ENCODE measurements at places on chromosomes 4 and X.

DNA sequence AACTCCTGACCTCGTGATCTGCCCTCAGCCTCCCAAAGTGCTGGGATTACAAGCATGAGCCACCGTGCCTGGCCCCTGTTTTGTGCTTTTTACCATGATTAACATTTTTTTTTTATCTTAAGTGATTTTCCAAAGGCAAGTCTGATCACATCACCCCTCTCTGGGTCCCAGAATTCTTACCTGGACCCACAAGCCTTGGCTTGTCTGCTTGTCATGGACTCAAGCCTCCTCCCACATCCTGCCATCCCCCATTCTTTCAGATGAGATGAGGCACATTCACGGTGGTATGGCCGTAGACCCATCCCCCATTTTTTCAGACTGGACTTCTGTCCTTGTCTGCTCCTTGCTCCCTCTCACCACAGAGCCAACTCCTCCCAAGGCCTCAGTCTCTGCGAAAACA is 55.3 kb downstream of the APLN start:
- no peak for DNase-seq

DNA sequence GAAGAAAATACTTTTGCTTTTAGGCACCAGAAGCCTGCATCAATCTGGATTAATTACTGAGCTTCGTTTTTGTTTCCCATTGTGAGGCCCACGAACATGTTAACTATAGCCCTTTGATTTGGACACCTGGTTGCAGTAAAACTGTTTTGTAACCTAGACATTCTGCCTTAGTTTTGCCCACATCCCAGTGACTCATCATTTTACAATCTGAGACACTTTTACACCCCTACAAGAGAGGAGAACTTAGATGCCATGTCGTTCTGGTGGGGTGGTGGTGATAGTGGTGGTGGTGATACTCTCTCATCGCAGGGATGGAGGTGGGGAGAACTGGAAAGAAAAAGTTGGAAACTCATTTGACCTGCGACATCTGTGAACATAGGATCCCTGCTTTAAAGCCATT is 1257.2 kb downstream of the ADGRL3 start:
- DNase-seq = no peak

GRCh38 chrX:97332963-97333362 is 449.3 kb downstream of the RPA4 start:
- DNase-seq = peak; percentile 46

- peak; percentile 55 for DNase-seq
Measured at GRCh38 chr4:47704693-47705325, 133.1 kb downstream of the CORIN start.

DNA sequence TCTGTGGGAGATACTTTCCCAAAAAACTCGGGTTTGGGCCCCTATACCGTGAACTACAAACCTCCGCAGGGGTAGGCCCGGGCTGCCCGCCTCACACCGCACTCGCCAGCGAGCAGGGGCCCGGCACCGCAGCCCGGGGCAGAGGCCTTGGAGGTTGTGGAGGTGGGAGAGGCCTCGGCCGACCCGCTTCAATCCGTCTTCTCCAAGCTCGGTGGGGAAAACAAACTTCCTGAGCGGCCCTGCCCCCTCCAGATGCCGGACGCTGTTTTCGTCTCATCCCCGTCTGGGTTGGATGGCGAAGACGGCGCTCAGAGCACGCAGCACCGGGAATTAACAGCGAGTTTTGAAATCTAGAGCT is 442 bp upstream of the MCUB start:
- DNase-seq = no peak

DNA sequence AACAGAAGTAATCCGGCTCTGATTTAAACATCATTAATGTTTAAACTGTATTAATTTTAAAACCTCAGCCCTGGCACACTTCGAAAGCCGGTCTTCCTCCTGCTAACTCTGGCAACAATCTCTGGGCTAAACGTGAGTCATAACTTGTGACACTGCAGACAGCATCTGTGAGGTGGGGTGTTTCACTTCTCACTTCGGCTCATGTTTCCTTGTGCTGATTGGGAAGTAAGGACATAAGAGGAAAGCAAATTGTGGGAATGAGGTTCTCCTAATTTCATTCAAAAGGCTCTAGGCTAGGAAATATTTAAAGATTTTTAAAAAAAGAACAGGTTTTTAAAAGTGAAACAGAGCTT is 139.9 kb upstream of the USP9X start:
- peak; percentile 70 for DNase-seq

DNA sequence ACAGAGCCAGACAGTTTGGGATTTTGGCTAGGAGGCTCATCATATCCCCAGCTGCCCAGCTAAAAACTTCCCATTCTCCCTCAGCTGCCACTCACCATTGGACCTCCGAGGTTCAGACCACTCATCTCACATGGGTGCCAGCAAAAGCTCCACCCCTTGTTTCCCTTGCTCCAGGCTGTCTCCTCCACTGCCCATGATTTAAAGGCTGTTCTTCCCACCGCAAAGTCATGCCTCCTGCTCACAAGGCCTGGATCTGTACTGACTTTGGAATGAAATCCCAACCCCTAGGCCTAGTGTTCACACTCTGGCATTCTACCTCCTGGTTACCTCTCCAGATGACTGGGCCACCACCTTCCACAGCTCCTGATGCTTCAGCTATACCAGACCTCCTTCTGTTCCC is 142.2 kb upstream of the EOLA2 start:
- DNase-seq = no peak

GRCh38 chrX:77434962-77435361 is 12.2 kb upstream of the FGF16 start:
- DNase-seq = no peak

All from fibroblast of upper back skin (primary cell).